ENCODE measurements at places on chromosomes 5 and 9.

DNA sequence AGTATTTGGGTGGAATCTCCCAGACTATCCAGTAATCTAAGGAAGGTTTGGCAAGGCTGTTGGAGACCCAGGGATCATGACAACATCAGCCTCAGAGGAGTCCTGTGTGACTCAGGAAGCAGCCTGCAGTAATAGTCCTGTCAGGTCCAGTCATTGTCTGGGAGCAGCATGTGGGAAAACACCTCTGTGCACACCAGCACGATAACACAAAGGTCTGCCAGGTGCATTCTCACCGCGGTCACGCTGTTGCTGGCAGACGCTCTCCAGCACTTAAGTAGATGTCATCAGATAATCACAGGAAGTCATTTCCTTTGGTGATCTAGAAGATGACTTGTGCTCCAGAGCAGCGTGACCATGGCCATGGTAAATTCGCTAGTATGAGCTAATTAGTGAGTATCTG is 99.2 kb upstream of the IQGAP2 start:
- DNase-seq = peak; percentile 62

- DNase-seq = no peak
These were observed 7.9 kb downstream of the FCN1 start for GRCh38 chr9:134909511-134910481.

- DNase-seq = no peak
These were observed 479.4 kb downstream of the DMAC1 start for GRCh38 chr9:7320139-7320538.

DNA sequence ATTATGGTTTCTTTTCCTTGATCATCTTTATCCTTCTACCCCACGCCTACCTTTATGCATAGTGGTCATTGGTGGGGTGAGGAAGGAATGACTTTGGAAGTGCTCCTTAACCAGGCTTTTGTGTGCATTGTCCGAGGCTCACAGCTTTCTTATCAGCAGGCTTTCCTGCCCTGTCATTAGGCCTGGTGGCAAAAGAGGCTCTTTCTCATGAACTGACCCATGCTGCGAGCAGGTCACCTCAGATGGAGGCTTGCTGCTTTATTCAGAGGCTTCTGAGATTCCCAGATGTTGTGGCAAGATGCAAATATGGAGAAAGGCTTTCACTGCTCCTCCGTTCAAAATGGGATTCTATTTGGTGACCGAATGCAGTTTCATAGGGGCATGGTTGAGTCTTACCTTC is 57.4 kb upstream of the DMRTA1 start:
- no peak for DNase-seq

GRCh38 chr5:17212191-17212590 is 5.2 kb upstream of the BASP1 start:
- DNase-seq = no peak

DNA sequence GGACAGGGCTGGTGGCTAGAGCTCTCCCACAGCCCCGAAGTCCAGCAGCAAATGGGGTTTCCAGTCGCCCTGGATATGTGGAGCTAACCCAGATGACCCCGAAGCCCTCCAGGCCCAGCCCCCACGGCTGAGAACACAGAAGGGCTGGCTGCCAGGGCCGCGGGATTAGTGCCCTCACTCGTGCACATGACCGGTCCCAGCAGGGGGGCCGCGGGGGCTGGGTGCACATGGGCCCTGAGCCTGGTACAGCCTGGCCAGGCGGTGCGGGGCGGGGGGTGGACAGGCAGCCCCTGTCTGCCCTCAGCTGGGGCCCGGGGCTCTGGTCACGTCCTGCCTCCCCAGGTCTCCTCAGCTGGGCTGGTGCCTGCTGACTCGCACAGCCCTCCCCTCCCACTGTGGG is 5.9 kb downstream of the SSNA1 start:
- no peak for DNase-seq

DNA sequence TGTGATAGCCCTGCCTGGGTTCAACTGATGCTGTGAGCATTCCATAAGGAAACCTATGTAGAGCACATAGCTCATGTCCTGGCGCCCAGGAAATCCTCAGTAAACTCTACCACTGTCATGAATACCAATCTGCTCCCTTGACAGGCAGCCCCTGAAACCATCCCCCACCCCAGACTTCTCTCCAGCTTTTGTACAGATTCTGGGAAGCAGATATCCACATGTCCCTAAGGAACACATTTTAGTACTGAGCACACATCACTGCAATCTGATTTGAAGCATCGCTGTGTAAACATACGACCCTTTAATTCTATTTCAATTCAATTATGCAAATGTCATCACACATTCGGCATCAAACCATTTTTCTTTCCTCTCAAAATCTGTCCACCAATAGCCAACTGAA is 89.5 kb upstream of the FSTL4 start:
- DNase-seq = no peak

DNA sequence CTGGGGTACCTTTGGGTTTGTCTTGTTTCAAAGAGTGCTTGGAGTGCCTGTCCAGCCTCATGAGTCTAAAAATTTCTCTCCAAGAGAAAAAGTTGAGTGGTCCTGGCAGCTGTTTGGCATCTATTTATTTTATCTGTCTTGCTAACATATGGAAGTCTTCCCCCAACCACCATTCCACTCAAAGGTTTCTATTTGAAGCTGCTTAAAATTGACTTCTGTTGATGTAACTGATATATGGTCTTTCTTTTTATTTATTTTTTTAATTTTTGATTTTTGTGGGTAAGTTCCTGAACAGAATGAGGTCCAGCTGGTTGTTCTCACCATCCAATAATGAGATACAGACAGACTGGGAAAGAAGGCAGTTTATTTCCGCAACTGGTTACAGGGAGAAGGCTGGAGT is 178.7 kb upstream of the SGCD start:
- DNase-seq = no peak

DNA sequence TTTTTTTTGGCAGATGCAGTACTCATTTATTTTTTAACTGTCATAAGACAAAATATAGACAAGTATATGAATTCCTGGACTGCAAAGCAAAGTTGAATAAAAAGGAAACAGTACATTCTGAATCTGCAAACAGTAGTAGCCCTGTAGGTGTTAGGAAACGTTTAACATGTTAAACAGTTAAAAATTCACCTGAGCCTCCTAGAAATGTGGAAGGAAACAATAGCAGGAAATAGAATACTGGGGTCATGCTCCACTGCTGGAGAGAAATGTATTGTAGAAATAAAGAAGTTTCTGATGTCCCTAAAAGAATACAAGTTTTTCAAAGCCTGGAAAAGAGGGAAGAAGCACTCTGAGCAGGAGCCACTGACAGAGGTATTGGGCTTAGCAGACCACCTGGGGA is 866.0 kb downstream of the PTPRD start:
- no peak for DNase-seq

DNA sequence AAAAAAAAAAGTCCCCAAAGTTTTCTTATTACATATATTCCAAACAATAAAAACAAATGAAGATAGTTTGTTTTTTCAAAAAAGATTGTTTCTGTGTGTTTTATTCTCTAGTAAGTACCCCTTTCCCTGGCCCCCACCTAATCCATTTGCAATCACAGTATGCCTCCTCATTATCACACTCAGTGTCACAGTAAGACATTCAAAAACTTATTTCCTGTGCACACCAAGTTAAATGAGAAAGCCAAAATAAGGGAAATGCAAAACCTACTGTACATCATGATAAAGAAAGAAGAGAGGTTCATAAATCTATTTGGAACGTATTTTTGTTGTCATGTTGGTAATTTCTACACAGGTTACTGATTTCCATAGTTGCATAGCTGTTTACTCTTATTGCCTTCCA is 62.3 kb downstream of the ST8SIA4 start:
- DNase-seq = no peak

- no peak for DNase-seq
These were observed 496.2 kb downstream of the ARHGEF28 start for GRCh38 chr5:74122175-74122574.

DNA sequence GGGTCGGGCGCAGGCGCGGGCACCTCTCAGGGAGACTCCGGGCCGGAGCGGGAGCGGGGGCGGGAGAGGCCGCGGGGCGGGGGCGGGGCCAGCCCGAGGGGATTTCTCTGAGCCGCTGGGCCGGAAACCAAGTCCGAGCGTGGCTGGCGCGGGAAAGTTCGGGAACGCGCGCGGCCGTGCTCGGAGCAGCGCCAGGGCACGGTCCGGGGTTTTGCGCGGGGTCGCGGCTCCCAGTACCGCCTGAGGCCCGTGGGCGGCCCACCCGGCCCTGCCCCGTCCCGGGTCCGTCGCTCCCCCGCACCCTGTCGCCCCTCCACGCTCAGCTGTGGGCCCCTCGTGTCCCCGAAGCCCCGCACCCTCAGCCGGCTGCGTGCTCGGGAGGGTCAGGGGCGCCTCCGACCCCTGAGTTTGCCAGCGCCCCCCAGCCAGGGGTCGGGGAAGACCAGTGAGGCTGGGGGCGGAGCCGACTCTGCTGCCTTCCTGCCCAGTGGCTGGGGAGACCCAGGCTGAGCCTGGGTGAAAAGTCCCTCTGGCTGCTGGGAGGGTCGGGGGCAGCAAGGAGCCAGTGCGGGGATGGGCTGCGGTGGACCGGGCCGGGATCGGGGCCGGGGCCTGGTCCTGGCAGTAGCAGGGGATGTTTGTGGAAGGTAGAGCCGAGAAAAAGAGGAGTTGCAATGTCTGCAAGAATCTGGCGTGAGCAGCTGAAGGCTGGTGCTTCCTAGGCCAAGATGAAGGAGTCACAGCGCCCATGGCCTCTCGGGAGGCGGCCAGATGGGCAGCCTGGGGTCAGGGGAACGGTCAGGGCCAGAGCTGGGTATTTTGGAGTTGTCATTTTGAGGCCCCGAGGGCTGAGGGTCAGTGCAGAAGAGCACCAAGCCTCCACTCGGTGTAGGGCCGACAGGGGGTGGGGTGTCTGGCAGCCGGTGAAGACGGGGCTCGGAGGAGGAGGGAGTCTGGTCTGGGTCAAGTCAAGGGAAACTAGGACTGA is 588 bp downstream of the TRAF2 start:
- no peak for DNase-seq

- no peak for DNase-seq
These were observed 78.1 kb upstream of the MAST4 start for GRCh38 chr5:66518052-66518451.

- no peak for DNase-seq
These were observed 17.6 kb upstream of the TARS1 start for GRCh38 chr5:33423018-33423630.

- DNase-seq = no peak
These were observed 23.3 kb upstream of the MEGF9 start for GRCh38 chr9:120737416-120738165.

DNA sequence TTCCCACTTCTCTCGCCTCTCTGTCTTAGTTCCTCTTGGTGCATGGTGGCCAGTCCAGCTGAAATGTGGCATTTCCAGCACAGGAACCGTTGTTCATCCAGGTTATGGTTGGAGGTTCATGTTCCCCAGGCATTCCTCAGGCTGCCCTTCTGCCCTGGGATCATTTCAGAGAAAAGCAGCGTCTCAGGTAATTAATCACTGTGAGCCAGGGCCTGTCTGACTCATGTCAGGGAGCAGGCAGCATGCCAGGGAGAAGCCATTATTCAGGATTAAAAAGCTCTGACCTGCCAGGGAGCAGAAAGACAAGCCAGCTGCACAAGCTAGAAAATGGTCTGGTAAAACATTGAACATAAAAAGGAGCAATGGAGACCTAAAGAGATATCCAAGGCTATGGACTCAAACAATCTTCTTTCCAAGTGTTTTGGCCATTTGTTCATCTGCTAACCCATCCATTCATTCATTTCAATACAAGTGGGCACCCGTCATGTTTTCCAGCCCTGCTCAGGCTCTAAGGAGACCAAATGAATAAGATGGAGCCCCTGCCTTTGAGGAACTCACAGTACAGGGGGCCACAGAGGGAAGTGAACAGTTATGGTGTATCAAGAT is 241.4 kb downstream of the DRD1 start:
- no peak for DNase-seq

DNA sequence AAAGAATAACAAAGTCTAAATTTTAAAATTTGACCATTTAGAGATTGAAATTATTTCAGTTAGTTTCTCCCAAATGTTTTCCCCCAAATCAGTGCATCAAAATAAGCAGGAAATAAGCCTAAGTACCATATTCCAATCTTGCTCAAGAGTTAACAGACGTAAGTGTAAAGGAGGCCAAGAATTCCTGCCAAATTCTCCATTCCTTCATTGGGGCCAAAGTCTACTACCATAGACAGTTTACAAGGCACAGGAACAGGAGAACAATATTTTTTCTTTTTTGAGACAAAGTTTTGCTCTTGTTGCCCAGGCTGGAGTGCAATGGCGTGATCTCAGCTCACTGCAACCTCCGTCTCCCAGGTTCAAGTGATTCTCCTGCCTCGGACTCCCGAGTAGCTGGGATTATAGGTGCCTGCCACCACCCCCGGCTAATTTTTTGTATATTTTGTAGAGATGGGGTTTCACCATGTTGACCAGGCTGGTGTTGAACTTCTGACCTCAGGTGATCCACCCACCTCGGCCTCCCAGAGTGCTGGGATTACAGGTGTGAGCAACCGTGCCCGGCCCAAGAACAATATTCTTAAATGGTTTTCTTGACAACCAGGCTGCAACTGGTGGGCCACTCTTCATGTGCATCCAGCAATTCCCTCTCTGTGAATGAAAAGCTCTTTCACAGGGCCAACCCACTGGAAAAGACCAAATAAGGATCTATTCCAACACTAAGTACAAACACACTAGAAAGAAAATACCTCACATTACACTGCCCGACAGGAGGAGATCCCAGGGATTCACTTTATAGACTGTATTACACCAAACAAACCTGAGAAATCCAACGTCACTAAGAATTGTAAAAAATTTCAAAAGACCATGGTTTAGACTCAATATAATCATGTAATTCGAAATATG is 127.7 kb downstream of the MAPKAP1 start:
- DNase-seq = no peak

DNA sequence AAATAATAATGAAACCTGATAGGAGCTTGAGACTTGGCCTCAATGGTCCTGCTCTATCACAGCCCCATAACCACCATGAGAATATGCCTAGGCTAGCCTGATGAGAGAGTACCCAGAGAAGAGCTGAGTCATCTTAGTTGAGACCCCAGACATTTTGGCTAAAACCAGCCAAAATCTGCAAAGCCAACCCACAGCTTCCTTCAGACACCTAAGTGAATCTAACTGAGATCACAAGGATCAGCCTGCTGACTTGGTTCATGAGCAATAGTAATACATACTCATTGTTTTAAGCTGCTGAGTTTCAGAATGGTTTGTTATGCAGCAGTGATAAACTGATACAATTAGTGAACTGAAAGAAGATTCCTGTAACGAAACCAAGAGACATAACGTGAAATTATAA is 473.7 kb upstream of the PTGER4 start:
- no peak for DNase-seq

DNA sequence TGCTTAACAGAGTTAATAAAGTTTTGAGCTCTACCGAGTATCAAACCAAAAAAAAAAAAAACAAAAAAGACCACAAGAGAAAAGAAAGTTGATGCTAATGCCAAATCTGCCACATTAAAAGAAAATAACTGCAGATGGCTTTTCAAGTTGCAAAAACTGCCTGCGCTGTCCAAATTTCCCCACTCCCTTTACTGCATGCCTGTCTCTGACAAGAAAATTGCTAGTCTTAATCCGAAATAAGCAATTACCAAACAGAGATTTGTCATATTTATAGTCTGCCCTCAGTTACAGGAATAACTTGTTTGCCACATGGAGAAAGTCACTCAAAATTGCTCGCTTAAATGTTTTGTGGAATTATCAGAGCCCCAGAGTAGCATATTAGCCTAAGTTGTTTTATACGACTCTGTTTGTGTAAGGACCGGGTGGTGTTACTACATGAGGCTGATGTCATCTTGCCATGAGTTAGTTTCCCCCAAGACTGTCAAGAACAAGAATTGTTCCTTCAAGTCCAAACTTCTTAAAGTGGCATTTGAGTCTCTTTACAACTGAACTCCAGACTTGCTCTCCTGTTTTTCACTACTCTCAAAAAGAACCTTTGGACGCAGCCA is 160.9 kb downstream of the CEP120 start:
- DNase-seq = no peak
